ENCODE measurements at places on chromosomes 16 and 17.
A peak's percentile ranks its signal among the peaks of the same experiment; 100 is the strongest.

- DNase-seq, result peak; percentile 48
Observed at GRCh38 chr16:68265078-68265920, 973 bp downstream of the SLC7A6 start.

DNA sequence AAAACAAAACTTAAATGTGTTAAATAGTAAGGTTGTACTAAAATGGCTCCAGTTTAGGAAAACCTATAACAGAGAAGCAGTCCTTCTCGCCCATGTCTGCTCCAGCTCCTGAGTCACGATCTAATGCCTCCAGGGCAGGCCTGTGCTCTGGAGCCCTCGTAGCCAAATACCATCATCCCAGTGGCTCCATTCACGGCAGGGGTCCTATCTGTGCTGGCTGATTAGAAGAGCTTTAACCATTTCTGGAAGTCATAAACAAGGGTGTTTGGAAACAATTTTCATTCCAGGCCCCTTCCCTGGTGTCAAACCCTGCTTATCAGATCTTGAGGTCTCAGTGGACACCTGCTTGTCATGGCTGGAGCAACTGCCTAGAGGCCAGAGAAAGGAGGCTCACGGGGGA lies 336.9 kb downstream of the SOX9 start:
- no peak for DNase-seq

DNA sequence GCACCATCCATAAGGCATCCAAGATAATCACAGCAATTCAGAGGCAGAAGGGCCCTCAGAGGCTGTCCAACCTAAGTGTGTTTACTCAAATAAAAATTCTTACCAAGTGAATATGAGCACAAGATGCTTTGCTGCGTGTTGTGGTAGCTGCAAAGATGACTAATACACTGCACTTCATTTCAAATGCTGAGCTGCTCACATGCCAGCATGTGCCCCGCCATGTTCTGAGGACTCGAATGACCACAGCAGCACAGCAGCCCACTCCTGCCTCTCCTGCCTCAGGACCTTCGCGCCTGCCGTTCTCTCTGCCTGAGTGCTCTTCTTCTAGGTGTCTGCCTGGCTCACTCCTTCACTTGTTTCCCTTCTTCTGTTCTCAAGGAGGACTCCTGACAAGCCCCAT lies 19.0 kb downstream of the PIK3R5 start:
- DNase-seq, result no peak

- DNase-seq, result no peak
Observed at GRCh38 chr17:62892870-62893338, 73.1 kb upstream of the TANC2 start.

- DNase-seq, result no peak
Observed at GRCh38 chr17:44004761-44005526, 522 bp downstream of the NAGS start.

- DNase-seq, result no peak
Observed at GRCh38 chr17:74076446-74076845, 127.0 kb upstream of the RPL38 start.

DNA sequence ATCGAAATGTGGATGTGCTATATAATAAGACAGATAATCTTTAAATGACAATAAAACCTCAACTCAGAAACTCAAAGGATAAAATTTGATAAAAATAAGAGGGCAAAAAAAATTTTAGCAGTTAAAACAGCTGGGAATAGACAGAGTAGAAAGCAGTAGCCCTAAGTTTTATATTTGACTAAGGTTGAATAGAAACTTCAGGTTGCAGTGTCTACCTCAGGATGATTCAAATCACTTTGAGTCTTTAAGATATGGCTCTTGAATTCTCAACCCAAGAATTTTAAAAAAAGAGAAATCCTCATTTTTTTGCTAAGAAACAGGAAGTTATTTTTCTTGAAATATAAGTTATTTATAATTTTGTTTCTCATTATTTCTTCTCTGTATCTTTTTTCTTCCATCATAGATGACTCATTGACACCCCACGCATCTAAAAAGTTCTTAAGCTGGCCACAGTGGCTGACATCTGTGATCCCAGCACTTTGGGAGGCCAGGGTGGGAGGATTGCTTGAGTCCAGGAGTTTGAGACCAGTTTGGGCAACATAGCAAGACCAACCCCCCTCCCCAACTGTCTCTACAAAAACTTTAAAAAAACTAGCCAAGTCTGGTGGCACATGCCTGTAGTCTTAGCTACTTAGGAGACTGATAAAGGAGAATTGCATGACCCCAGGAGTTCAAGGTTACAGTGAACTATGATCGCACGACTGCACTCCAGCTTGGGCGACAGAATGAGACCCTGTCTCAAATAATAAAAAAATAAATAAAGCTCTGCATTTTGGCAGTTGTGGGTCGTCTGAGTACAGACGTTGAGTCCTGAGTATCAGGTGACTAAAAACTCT lies 23.9 kb downstream of the NFAT5 start:
- DNase-seq, result no peak

- DNase-seq, result no peak
Observed at GRCh38 chr16:13935408-13935807, 15.5 kb downstream of the ERCC4 start.

DNA sequence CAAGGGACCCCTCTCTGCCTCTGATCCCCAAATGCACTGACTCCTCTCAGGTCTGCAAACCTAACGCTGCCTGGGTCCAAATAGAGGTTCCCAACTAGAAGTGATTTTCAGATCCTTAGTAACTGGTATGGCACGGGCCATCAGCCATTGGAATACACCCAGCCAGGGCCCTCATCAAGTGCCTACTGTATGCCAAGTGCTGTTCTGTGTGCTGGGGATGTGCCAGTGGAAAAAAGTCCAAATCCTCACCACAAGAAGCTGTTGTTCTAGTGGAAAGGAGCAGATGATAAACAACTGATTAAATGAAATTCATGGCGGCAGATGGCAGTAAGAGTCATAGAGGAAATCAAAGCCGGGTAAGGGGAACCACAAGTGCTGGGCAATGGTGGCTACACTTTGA lies 57.2 kb upstream of the MED9 start:
- DNase-seq, result no peak

DNA sequence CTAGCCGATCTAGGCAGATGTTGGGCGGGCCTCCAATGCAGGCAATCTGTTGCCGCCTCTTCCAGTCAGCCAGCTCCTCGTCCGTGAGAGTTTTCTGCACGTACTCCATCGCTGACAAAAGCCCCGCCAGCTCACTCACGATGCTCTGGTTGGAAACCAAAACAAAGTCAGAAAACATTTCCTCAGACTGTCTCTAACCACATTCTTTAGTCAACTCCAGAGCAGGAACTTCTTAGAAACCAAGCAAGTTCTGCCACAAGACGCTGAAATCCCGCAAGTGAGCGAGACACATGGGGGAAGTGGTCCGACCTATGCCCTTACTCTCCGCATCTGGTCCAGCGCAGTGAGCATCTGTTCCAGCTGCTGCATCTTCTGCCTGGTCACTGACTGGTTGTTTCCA lies 49.1 kb downstream of the STAT5A start:
- DNase-seq, result no peak

GRCh38 chr17:57481910-57482391 lies 225.6 kb downstream of the MSI2 start:
- no peak for DNase-seq

DNA sequence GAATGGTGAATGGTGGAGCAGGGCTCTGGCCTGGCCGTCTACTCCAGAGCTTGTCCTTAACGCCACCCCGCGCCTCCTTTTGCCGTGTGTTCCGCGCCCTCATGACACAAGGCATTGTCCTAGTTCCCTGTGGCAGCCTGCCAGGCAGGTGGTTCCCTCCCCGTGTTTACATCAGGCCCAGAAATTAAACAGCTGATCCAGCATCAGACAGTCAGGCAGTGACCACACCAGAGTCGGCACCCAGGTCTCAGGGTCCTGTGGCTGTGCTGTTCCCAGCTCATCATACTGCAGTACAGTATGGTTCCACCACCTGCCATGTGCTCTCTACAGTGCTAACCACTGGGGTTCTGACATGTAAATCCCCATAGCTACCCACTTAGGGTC lies 119.7 kb downstream of the RAB11FIP4 start:
- DNase-seq, result no peak

DNA sequence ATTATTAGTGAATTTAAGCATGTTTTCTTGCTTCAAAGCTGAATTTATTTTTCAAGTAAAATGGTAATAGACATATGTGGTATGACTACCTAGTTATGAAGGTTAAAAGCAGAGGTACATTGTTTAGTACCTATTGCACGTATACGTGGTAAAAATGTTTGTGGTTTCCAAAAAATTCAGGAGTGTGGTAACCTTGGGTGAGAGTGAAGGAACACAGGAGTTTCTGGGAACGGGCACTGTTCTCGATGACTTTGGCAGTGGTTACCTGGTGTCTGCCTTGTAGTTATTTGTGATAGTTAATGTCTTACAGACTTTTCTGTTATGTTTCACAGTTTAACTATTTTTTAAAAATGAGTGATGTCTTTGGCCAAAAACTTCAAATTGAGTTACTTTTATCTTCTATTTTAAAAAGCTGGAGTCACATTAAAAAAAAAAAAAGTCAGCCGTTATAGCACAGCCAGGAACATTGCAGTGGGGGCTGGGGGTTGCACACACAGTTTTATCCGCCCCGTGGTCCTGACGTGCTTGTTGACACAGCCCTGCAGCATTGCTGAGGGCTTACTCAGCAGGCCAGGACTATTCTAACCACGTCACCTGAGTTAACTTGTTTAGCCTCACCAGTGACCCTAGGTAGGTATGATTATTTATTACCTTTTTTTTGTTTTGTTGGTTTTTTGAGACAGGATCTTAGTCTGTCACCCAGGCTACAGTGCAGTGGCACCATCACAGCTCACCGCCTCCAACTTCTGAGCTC lies 10.9 kb downstream of the JPT2 start:
- no peak for DNase-seq

DNA sequence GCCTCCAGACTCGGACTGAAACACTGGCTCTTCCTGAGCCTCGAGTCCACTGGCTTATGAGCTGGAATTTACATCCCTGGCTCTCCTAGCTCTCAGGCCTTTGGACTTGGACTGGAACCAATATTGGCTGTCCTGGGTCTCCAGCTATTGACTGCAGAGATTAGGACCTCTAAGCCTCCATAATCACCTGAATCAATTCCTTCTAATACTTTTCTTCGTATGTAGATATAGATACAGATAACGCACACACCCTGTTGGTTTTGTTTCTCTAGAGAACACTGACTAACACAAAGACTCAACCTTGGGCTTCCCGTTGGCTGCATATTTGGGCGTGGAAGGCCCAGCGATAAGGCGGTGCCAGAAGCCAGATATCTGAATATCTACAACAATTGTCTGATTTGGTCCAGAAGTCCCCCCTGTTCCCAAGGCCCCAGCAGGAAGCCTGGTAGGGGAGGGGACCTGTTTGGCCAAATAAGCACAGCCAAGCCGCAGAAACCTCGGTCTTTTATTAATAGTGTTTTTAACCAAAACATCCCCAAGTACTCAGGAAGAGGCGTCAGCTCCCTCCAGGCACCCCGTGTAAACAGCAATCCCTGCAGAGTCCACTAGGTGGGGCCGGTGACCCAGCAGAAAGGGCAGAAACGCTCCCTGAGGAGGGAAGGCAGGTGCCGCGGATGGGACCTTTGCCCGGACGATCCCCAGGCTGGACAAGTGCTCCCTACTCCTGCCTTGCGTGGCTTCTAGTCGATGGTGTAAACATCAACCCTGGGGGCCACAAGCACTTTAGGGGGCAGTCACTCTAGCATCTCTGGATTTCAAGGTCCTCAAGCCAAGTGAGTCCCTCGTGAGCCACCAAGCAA lies 57.0 kb downstream of the ABR start:
- peak; percentile 77 for DNase-seq

GRCh38 chr16:6852643-6853225 lies 479.9 kb upstream of the RBFOX1 start:
- DNase-seq, result peak; percentile 10

DNA sequence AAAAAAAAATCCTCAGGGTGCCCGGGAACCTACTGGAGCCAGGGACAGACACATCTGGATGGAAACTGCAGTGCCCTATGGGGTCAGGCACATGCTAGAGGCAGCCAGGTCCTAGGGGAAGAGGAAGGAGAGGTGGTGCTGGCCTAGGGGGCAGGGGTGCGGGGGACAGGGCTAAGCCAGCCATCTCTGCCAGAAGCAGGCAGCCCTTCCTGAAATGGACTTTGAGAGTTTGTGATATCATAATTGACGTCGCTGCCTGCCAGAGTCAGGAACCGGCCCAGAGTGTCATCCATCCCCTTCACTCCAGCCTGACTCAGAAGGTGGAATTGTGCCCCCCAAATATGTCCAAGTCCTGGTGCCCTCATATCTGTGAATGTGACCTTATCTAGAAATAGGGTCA lies 25.0 kb upstream of the BAHCC1 start:
- DNase-seq, result no peak

DNA sequence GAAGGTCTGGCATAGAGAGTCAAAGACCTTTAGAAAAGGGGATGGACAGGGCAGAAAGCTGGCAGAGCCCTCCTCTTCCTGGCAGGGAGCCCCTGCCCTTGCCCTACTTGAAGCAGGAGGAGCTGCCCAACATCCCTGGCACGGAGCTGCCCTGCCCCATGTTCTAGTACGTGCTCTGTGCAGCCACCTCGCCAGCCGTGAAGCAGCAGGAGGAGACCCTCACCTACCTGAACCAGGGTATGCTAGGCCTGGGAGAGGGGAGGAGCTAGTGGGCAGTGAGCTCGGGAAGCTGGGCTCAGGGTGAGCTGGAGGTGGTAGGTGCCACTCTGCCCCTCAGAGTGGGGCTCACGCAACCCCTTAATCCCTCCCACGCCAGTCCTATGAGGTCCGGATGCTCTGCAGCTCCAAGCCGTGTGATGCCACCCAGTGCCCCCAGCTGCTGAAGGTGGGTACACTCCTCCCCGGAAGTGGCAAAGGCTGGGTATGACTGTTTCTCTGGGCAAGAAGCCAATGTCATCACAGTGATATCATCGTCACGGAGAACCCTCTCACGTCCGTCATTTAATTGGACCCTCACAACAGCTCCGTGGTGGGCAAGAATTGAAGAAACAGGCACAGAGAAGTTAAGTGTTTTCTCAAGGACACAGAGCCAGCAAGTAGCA lies 12.7 kb upstream of the STAC2 start:
- DNase-seq, result peak; percentile 38

DNA sequence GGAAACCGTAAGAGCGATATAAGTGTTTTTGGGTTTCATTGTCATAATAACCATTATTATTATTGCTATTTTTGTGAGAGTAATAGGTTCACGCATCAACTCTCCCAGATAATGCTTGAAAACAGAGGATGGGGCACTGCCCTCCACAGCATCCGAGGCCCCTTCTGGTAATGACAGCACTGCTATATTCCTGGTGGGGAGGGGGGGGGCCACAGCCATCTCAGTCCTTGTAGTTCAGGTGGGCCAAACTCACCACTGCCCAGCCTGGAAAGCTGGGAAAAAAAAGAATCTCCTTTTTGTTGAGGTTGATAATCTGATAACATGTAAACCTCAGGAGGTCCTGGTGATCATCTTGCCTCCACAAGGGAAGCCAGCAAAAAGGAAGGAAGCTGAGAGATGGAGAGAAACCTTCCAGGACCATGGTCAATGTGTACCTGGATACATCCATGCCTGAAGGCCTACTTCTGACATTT lies 706 bp downstream of the C16orf95 start:
- no peak for DNase-seq

GRCh38 chr17:29041571-29041970 lies 1.4 kb upstream of the PIPOX start:
- DNase-seq, result no peak

GRCh38 chr16:64865069-64865696 lies 256.7 kb downstream of the CDH11 start:
- no peak for DNase-seq
